Femur (tissue), 1 donor: ENCODE measurements at places on chromosomes 2 and 18.
A peak's percentile ranks its signal among the peaks of the same experiment; 100 is the strongest.

GRCh38 chr2:141513853-141514252 lies 617.0 kb downstream of the LRP1B start:
- no peak for DNase-seq

DNA sequence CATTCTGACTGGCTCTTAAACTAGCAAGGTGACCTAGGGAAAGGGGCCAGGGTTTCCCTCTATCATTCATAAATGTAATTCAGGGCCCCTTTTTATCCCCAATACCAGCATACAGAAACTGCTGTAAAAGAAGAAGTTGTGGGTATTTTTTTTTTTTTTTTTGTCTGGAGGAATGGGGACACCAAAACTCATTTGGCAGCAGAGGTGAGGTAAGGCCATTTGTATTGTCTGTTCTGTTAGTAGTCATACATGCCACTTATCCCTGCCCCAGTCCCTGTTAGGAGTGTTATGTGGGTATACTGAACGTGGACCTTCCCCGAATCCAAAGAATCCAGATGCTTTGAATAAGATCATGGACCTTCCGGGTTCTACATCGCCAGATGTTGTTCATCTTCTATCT lies 1.7 kb downstream of the SEPTIN2 start:
- no peak for DNase-seq

DNA sequence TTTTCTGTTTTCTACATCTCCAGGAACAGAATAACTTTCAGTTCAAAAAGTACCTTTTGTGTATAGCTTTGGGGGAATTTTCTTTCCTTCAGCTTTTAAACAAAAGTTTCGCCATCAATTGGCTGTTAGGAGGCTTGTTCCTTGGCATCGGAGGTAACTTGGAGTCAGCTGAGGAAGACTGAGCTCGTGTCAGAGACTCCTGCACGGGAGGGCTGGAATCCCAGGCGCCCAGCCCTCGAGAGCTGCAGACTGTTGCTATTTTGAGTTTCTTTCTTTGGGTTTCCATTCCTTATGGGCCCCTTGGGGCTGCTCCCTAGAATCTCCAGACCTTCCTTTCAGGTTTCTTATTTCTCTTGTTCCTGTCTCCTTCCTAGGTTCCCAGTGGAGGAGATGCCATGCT lies 8.1 kb downstream of the EMILIN2 start:
- no peak for DNase-seq

- DNase-seq = no peak
Measured at GRCh38 chr18:28714498-28714897, 537.6 kb upstream of the CDH2 start.

DNA sequence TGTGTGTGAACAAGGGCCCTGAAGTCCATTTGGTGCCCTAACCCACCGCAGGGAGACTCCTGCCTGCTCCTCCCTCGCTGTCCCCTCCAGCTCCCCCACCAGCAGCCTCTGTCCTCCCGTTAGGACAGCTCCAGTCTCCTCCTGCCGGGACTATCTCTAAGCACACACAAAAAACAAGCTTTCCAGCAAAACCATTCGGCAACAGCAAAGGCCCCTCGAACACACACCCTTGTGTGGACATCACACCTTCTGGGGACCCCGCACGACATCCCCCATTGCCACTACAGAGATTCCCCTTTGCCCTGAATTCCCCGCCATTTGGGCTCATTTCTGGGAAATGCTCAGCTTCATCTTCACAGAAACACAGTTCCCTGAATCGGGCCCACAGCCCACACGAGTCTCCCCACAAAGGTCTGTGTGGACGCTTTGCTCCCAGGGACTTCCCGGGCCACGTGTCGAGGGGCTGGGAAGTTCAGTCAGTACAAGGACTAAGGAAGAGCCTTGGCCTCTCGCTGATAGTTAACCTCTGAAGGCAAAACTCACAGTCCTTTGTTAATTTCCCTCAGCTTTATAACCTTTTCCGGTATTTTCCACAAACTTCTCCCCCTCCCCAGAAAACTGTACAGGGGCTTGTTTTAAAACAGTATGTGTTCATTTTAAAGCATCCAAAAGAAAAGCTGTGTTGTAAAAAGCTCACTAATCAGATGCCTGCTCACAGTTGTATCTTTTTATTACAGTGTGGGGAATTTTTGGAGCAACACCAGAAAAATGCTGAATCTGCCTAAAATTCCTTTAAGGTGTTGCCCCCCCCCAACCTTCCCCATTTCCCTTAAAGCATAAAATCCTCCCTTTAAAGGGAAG lies 25.9 kb downstream of the SMAD7 start:
- DNase-seq = peak; percentile 46

DNA sequence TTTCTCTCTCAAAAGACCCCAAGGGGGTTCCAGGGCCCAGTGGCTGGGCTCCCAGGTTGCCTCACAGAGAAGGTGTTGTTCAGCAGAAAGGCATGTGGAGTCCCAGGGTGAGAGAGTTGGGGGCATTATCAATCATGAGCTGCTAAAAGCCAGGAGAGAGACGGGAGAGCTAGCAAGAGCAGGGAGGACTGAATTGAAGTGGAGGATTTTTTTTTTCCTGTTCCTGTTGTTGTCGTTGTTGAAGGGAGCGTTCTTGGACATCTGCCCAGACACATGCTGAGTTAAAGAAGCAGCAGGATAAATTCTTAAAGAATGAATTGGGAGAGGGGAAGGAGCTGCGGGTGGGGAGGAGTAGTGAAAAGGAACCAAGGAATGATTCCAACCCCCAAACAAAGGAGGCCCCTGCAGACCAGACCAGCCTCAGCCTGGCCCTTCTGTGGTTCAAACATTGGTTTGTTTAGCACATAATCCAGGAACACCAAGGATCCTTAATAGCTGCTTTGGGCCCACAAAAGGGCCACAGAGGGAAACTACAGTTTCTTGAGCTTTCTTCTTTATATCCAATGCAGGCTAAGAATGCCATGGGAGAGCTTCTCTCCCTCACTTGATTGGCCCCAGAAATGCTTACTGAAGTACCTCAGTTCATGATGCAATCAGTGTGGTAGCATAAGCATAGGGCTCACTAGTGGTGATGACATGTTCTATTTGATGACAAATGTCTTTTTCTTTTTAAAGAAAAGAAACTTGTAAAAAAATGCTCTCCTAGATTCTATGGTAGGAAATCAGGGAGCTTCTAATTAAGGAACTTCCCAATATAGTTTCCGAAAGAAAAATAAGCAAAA lies 146.0 kb downstream of the SETBP1 start:
- peak; percentile 87 for DNase-seq

DNA sequence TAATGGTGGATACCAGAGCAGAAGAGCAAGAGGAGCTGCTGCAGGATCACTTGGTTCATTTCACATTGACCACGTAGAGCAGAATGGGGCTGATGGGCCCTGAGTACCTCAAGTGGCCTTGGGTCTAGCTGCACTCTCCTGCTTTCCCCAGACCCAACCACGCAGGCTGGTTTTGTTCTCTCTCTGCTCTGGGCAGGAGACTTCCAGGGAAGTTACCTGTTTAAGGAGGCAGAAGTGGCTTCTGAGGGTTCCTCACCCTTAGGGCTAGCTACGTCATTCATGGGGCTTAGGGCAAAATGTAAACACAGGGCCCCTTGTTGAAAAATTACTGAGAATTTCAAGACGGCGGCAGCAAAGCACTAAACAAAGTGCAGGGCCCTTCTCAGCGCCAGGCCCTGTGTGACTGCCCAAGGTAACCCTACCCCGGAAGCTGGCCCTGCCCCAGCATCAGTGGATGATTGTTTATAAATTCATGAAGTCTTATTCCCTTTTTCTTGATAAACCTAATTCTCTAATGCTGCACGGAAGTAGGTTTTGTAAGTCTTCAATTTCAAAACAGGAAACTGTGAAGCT lies 75.9 kb downstream of the TMEM182 start:
- DNase-seq = no peak

- DNase-seq = no peak
Measured at GRCh38 chr2:160934991-160935390, 225.2 kb upstream of the TANK start.

- no peak for DNase-seq
Measured at GRCh38 chr18:44778788-44779187, 98.1 kb downstream of the SETBP1 start.

GRCh38 chr2:121804340-121804739 lies 48.9 kb downstream of the TSN start:
- DNase-seq = peak; percentile 49

DNA sequence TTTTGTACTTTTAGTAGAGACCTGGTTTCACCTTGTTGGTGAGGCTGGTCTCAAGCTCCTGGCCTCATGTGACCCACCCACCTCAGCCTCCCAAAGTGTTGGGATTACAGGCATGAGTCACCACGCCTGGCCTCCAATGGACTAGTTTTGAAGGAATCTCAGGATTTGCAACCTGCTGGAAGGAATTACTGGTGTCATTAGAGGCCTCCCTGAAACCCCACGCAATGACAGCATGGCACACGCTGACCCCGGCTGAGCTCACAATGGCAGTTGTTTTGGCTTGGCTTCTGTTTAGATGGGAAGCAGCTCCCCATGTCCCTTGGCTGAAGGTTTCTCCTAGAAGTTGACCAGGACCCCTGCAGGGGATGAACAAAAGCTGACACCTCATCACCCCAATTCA lies 23.1 kb upstream of the COPS8 start:
- no peak for DNase-seq

DNA sequence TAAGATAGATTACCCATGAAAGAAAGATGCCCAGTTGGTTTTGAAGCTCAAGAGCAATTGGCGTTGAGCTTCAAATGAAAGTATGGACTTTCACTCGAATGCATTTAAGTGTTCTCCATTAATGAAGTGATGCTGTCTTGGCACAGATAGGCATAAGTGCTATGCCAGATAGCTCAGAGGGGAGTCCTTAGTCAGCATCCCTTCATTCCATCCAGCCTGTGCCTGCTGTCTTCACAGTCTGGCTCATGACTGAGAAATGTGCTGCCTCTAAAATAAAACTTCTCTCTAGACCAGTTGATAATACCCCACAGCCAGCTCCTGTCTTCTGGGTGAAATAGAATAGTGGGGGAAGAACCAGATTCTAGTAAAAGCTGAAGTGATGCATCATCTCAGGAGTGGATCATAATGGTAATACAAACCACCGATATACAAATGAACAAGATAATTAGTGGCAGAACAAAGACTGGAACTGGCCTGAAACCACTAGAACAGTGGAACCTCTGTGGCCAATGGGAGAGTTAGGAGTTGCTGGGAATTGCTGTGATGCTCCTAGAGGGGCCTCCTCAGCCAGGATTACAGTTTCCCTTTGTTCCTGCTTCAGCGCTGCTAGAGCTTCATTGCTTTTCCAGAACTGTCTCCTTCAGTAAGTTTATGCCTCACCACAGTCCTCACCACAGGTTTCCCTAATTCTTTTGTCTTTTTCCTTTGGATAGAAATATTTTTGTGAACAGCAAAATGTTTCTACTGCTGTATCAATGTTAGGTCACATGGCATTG lies 359.3 kb downstream of the KIAA1328 start:
- no peak for DNase-seq

GRCh38 chr2:236180831-236181453 lies 12.8 kb upstream of the GBX2 start:
- no peak for DNase-seq

GRCh38 chr2:157076526-157077161 lies 180.9 kb upstream of the GALNT5 start:
- no peak for DNase-seq

DNA sequence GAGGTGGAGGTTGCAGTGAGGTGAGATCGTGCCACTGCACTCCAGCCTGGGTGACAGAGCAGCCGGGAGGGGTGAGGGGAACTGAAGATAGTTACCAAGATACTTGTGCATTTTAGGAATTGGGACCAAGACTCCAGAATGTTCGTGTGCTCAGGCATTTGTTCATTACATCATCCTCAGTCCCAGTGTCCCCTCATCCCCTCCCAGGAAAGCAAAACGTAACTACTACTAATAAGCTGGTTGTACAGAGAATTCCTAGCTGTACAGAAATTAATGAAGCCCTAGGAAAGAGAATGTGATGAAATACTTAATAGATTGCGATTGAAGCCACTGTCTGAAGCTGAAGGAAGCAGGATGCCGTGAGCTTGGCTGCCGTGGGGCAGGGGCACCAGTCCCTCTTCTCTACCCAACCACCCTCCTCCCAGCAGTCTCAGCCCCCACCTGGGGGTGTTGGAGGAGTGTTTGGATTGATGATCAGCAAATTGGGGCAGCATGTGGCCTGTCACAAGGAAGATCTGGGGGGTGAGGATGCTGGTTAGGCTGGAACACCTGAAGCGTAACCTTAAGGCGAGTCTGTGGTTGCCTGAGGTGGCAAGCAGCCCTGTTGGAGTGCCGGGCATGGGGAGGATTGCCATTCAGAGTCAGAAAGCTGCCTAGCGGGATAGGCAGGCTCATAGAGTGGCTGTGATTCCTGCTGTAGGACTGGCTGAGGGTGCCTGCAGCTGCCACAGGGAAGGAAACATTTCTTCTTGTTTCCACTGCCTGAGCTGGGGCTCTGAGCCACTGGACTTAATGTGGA lies 140.9 kb downstream of the SH3RF3 start:
- DNase-seq = no peak

DNA sequence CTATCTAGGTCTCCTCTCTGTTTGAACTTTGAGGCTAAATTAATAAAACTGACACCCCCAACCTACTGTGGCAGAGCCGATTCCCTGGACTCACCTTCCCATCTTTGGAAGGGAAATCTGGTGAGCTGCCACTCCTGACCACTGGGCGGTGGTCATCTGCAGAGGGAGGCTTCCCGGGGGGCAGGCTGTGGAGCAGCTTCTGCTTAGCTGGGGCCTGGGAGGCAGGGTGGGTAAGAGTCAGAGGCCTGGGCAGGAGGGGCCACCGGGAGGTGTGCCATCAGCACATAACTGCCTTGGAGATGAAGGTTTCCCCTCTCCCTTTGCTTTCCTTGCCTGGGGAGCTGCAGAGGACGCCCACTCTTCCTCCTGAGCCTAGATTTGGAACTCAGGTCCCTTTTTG lies 2.3 kb upstream of the NPPC start:
- no peak for DNase-seq

DNA sequence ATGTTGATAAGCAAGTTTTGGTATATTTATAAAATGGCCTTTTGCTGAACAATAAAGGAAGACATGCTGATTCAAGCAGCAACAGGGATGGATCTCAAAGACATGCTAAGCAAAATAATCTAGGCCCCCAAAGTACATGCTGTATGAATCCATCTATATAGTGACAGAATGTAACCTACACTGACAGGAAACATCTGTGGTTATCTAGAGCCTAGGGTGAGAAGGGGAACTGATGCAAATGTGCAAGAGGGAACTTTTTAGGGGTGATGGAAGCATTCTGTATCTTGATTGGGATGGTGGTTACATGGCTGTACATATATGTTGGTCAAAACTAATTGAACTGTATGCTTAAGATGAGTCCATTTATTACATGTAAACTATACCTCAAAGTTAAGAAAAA lies 24.2 kb downstream of the CNRIP1 start:
- DNase-seq = no peak

- DNase-seq = peak; percentile 5
Measured at GRCh38 chr2:10260130-10260529, 42.6 kb upstream of the HPCAL1 start.

- no peak for DNase-seq
Measured at GRCh38 chr2:61255580-61256437, 93.8 kb downstream of the C2orf74 start.

- peak; percentile 85 for DNase-seq
Measured at GRCh38 chr2:62471816-62472215, 34.2 kb downstream of the TMEM17 start.

DNA sequence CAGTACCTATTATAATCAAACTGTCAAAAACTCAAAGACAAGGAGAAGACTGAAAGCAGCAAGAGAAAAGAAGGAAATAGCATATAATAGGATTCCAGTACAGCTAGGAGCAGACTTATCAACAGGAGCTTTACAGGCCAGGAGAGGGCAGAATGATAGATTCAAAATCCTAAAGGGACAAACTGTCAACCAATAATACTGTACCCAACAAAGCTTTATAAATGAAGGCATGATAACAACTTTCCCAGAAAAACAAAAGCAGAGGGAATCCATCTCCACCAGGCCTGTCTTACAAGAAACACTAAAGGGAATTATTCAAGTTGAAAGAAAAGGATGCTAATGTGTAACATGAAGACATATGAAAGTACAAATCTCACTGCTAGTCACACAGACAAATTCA lies 42.0 kb downstream of the PDE1A start:
- no peak for DNase-seq
